Activated naive CD4-positive, alpha-beta T cell treated with anti-CD3 and anti-CD28 coated beads for 36 hours (primary cell): ENCODE measurements at places on chromosomes 7 and 10. TPM values are rescaled to one million over a fixed set of nuclear protein-coding genes. Genes with fewer than 3 reads are reported as not detected.

The TSPAN33 gene
- total RNA-seq, result 7.9 TPM

DNA sequence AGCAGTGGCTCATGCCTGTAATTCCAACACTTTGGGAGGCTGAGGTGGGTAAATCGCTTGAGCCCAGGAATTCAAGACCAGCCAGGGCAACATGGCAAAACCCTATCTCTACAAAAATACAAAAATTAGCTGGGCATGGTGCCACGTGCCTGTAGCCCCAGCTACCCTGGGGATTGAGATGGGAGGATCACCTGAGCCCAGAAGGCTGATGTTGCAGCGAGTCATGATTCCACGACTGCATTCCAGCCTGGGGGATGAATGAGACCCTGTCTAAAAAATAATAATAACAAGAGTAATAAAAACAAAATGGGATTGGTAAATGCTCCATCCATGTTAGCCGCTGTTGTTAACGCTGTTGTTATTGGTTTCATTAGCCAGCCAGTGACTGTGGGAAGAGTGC lies 1.3 kb upstream of the HKDC1 start:
- no peak overlapping the region for H3K27ac ChIP-seq
- H3K36me3 ChIP-seq, result no peaks in the 10 kb centered on the region
- no peak overlapping the region for H3K4me3 ChIP-seq
- H3K4me1 ChIP-seq, result peaks cover 48% of the 10 kb centered on the region
- H3K27me3 ChIP-seq, result no peaks in the 10 kb centered on the region
- DNase-seq, result no peak

The MYO3A gene
- not detected for total RNA-seq

GRCh38 chr7:115475761-115476385 lies 554.0 kb downstream of the MDFIC start:
- H3K27me3 ChIP-seq, result peaks cover 26% of the 10 kb centered on the region
- H3K4me1 ChIP-seq, result peaks cover 6% of the 10 kb centered on the region
- peak; percentile 26 for DNase-seq

DNA sequence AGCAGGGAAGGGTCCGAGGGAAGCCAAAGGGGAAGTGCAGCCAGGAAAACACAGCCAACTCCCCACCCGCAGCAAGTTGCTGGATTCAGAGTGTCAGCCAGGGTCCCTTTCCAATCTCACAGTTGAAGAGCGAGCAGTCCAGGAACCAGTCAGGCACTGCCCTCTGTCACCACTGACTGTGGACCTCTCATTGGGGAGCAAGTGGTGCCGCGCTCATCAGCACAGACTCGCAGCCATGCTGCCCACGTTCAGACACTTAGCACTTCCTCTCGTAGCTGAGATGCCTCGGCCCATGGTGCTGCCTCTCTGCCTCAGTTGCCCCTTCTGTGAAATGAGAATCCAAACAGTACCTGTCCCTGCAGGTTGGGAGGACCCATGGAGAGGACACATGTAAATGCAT lies 123.6 kb upstream of the CHST15 start:
- no peaks in the 10 kb centered on the region for H3K4me1 ChIP-seq
- no peak overlapping the region for H3K4me3 ChIP-seq
- H3K27me3 ChIP-seq, result no peaks in the 10 kb centered on the region
- no peak overlapping the region for H3K27ac ChIP-seq

The GIMAP4 gene
- total RNA-seq, result 180 TPM

The SUFU gene
- total RNA-seq, result 7.1 TPM
